ENCODE measurements at places on chromosomes 16 and 17.

DNA sequence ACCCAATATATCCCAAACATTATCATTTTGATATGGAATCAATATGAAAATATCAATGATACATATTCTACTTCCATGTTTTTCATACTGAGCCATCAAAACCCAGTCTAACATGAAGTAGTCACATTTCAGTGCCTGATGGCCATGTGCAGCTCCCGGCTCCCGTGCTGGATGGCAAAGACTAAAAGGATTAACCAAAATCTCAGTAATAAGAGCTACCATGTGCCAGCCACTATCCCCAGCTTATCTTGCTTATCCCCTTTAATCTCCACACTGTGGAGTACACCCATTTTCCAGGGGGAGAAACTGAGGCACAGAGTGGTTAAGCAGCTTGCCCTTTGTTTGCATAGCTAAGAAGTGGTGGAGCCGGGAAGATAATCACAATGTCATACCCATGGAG, 9.2 kb downstream of the CD300LG start:
- DNase-seq: no peak

DNA sequence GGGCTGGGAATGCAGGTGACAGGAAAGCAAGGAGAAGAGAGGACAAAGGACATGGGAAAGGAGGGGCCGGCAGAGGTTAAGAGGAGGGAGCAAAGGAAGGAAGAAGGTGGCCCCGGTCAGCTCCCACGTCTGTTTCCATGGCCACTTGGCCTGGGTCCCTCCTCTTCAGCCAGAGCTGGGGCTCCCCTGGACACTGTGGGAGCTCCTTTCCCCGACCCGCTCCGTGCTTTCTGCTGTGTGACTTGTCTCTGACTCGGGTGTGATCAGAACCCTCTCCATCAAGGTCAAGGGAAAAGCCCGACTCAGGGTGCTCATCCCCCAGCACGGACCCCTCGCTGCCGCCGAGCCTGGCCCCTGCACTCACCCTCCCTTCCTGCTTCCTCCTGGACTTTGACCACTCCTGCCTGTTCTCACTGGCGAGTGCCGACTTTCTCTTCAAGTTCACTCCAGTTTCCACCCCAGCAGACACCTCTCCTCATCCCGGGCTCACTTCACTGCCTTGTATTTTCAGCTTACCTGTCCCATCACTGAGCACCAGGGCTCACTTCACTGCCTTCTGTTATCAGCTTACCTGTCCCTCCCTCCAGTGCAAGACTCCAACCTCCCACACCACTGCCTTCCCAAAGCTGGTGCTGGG, 61.2 kb downstream of the MEAK7 start:
- no peak for DNase-seq

- DNase-seq: no peak
These were observed 643.7 kb downstream of the MAF start for GRCh38 chr16:78956859-78957258.

DNA sequence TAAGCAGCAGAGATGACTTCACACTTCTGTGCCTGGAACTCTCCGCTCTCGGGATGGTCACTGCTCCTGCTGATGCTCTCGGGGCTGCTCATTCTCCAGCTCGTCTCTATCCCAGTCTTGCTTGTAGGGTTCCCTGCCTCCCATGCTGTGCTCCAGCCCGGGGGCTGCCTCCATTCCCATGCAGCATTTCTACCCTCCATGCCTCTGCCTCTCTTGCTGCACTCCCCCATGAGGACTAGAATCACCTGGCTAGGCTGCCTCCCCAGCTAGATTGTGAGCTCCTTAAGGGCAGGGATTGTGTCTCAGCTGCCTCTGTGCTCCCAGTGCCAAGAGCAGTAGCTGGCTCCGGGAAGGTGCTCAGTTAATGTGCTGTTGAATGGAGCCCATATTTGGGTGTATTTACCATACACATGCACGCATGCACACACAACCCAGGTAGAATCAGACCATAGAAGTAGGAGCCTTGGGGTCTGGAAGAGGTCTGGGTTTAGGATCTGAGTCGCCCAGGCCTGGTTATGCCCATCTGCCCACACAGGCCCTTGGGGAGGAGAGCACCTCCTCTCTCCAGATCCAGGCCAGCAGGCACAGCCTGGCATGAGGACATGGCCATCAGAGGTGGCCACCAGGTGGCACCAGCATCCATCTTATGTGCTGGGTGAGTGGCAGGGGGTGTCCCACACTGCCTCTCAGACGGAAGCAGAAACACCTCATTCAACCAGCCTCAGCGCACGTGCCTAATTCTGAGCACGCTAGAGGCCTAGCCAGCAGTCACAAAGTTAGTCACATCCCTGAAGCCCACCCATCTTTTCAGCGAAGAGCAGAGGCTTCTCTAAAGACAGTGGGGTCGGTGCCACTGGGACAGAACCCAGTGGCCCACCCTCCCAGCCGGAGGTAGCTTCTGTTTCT, 9.3 kb downstream of the GIT1 start:
- no peak for DNase-seq

DNA sequence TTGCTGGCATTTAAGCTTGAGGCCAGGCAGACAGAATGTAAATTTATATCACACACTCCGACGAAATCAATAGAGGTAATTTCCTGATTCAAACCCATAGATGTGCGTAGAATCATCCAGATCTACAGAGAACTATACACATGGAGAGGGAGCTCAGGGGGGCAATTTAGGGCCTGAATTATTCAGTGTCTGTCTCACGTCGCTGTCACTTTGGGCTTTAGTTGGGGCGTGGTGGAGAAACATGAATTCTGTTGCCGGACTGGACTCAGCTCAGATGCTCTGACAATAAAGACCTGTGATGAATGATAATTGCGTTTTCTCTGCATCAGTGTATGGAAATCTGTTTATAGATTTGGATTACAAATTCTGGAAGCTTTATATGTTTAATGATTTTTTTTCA, 32.5 kb upstream of the HS3ST2 start:
- no peak for DNase-seq

DNA sequence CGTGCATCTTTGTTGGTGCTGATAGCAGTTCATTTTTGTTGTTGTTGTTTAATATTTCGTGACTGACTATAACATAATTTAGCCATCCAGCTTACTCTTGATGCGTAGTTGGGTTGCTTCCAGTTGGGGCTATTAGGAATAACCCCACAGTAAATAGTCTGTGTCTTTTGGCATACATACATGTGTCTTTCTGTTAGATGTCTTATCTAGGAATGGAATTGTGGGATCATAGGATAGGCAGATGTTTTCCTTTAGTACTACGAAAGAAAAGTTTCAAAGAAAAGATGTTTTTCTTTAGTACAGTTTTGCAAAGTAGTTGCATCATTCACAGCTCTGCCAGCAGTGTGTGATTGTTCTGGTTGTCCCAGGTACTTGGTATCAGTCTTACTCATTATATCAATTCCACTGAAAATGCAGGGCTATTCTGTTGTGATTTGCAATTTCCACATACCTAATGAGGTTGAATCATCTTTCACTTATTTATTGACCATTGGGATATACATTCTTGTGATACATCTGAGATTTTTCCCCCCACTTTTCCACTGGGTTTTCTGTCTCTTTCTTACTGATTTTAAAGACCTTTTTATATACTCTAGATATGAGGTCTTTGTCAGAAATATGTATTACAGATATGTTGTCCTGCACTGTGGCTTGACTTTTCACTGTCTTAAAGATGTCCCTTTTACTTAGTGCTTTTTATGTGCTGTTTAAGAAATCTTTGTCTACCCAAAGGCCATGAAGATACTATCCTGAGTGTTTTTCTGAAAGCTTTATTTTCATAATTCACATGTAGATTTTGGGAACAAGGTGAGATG, 173.3 kb downstream of the MRTFB start:
- DNase-seq: no peak

DNA sequence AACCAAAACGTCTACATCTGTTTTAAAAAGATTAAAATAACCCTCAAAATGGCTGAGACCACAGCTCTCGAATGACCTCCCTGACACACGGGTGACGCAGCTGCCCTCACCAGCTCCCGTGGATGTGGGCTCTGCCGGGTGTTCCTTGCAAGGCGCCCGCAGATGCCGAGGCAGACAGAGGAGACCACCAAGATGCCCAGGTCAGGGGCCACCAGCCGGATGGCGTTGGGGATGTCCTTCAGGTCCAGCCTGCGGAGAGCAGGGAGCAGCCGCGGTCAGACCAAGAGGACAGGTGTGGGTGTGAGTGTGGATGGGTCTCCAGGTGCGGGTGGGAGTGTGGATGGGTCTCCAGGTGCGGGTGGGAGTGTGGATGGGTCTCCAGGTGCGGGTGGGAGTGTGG, 35.1 kb downstream of the CTU2 start:
- no peak for DNase-seq

- no peak for DNase-seq
These were observed 16.7 kb upstream of the MTMR4 start for GRCh38 chr17:58531122-58531521.

DNA sequence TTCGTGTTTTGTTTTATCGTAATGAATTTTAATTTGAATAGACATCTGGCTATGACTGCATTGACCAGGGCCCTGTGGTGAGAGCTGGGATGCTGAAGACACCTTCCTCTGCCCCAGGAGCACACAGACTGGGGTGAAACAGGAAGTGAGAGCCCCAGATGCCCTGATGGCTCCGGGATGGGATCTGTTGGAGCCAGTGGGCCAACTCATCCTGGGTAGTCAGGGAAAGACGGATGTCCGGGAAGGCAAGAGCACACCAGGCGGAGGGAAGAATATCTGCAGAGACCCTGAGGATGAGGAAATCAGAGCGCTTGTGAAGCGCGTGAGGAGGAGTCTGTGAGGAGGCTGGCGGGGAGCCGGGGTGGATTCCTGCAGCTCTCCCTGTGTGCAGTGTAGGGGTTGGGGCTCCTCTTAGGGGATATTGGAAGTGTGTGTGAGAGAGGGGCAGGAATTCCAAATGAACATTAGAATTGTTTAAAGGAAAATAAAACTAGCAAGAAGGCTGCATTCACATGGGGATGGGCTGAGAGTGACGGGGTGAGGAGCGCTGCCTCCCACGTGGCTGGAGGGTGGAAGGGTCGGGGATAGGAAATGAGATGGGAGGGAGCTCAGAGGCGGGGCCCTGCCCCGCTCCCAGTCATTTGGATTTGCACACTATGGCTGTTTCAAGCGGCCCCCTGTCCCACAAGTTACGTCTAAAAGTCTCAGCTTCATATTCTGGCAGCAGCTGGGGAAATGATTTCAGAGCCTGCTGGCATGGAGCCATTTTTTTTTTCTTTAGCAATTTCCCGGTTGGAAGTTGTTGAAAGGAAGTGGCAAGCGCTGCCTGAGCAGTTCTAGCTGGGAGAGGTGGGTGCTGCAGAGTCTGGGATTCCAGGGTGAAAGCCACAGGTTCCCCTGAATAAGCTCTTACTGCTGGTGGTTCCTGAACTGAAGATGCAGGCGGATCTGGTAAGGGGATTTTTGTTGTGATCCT, 71.2 kb upstream of the LGALS9 start:
- DNase-seq: no peak

DNA sequence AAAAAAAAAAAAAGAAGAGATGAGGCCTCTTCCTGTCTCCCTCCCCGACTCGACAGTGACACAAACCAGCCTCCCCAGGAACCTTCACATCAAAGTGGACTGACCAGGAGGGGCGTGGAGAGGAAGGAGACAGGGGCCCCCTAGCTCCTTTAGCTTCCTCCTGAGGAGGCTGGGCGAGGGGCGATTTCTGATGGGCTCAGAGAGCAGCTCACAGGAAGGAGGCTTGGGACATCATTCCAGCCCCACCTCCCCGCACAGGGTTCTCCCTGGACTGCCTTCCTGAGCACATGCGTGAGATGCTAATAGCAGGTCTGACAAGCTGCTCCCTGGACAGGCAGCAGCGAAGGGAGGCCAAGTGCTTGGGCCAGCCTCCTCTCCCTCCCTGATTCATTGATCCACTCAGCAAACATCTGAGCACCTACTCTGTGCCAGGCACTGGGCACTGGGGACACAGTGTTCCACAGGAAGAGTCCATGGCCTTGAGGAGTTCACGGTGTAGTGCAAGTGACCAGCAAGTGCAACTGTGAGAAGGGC, 14.4 kb upstream of the DOK4 start:
- DNase-seq: no peak

- no peak for DNase-seq
These were observed 792 bp downstream of the SECTM1 start for GRCh38 chr17:82332669-82333278.

GRCh38 chr16:10408824-10409381, 23.0 kb downstream of the ATF7IP2 start:
- no peak for DNase-seq

- no peak for DNase-seq
These were observed 131.5 kb downstream of the SNX11 start for GRCh38 chr17:48238933-48239602.

DNA sequence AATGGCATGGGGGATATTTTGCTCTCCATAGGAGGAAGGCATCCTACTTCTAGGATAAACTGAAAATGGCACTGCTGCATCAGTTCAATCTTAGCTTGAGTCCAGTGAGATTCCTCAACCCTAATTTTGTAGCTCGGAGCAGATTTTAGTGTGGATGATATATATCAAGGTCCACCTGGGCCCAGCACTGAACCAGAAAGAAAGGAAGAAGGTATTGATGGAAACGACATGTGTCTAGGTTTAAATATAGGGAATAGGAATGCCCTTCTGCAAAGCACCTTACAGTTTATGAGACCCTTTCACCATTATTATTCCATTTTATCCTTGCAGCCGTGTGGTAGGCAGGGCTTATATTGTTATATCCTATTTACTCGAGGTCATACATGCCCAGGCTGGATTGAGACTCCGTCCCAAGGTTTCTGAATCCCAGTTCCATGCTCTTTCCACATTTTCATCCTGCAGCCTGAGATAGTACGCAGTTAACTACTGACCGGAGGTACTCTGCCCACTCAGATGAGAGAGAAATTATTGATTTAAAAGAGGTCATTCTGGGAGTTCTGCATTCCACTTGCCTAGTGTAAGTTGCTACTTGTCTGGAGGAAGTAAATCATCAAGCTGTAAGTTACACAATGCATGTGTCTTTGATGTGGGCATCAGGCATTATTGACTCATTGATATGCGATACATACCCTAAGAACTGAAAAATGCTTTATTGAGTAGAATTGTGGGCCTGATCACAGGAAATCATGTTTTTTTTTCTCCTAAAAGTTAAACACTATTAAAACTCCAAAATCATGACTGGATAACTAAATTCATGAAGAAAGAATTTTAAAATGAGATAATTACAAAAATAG, 10.1 kb downstream of the KRT39 start:
- DNase-seq: no peak

DNA sequence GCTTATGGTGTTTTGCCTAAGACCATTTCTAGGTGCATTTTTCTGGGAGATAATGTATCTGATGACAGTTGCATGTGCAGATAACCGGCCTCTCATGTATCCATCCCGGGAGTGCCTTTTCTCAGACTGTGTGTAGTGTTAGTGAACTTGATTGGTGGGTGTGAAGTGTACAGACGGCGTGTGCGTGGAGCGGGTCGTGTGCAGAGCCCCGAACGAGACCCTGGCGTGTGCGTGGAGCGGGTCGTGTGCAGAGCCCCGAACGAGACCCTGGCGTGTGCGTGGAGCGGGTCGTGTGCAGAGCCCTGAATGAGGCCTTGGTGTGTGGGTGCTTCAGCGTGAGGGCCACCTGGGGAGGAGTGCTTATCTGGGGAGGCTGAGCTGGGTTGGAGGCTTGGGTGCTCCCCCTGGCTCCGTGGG, 28.9 kb upstream of the ZNF750 start:
- no peak for DNase-seq

DNA sequence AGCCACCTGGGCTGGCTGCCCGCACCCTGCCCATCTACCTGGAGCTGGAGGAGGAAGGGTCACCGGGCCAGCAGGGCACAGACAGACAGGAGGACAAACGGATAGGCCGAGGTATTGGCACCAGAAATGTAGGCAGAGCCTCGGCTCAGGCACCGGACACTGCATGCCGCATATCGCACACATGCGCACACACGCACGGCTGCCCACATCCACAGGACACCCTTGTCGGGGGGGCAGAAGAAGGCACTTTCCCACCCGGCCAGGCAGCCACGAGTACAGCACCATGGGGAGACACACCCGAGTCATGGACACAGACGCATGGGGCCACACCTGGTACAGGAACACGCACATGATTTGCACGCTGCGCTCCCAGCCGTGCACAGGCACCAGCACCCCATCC, 14.5 kb downstream of the CASKIN1 start:
- DNase-seq: no peak
